Activated CD8-positive, alpha-beta memory T cell treated with anti-CD3 and anti-CD28 coated beads for 36 hours (primary cell): ENCODE measurements at places on chromosomes 13 and 19. TPM values are rescaled to one million over a fixed set of nuclear protein-coding genes. Genes with fewer than 3 reads are reported as not detected.

ZNF580 gene
- total RNA-seq = 32.0 TPM

ANKLE1 gene
- 21.0 TPM for total RNA-seq

EBI3 gene
- 8.4 TPM for total RNA-seq

IQCN gene
- total RNA-seq = 0.40 TPM

GPR18 gene
- total RNA-seq = 13.7 TPM

MBD3L3 gene
- not detected for total RNA-seq

SIGLEC5 gene
- not detected for total RNA-seq

FCAR gene
- not detected for total RNA-seq

TCF3 gene
- 103 TPM for total RNA-seq

ELSPBP1 gene
- not detected for total RNA-seq

ALKBH6 gene
- 36.7 TPM for total RNA-seq

MIA gene
- total RNA-seq = not detected

ZSCAN1 gene
- total RNA-seq = not detected

PODNL1 gene
- total RNA-seq = 0.21 TPM
